ENCODE measurements at places on chromosomes 1 and 21.

DNA sequence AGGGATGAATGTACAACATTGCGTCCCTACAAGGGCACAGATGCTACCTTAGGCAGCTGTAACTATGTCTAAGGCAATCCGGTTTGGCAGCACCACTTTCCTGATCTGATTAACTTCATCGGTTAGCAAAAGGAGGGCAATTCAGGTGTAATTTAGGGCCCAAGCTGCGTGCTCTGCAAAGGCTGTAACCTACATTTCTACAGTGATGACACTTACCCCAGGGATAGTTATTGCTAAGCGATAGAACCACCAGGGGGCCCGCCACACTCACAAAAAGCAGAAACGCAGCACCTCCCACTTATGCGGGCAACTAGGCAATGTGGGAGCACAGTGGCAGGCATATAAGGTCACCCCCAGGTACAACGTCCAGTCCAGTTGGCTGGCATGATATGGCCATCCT, 113.5 kb downstream of the GDAP2 start:
- no peak for DNase-seq

- DNase-seq = no peak
Measured at GRCh38 chr1:10456048-10456447, 6.2 kb downstream of the CORT start.

- no peak for DNase-seq
Measured at GRCh38 chr1:42732126-42732680, 7.8 kb downstream of the CLDN19 start.

DNA sequence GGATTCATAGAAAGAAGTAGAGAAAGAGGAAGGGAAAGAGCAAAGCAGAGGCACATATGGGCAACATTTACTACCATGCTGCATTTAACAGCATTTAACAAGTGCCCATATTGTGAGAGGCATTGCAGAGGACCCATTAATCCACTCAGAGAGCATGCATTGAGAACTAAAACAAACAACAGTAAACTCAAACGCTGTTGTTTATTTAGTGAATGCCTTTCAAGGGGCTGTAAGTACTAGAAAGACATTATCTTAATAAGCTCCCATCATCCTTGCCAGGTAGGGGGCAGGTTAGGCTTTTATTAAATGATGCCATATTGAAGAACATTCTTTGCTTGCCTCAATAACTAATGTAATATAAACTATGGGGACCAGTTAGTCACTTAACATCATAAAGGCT, 254.3 kb upstream of the DAB1 start:
- no peak for DNase-seq

DNA sequence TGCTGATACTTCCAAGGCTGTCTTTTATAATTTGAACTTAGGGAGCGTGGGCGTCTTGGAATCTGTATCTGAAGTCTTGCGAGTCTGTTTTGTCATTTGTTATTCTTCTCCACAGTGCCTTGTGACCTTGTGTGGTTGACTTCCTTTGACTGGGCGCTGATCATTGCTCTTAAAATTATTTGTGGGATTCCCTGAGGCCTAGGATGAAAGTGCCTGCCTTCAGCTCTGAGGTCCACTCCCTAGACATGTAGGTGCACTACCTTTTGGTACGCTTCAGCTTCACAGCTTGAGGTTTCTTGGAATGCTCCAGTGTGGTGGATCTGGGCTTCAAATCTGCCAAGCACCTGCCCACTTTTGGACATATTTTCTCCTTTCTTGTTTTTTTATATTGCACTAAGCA, 50.2 kb upstream of the IGSF5 start:
- no peak for DNase-seq

Measured in cortex of kidney (tissue), 1 donor.